ENCODE measurements at places on chromosomes 7 and 10. TPM values are rescaled to one million over a fixed set of nuclear protein-coding genes. Genes with fewer than 3 reads are reported as not detected.

DNA sequence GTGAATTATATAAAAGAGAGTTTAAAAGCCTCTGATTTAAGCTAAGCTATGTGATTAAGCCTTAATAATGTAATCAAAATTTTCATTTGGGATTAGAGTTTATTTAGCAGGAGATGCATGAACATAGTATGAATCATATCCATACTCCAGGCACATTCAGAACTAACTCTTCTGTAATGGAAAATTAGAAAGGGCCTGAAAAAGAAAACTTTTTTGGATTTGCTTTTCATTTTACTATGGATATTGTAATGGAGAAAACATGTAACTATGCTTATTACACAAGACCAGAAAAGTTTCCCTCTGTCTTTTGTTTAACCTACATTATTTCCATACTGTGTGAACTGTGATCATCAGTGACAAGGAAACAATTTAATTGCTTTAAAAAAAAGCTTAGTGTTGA is 22.0 kb downstream of the TES start:
- DNase-seq: peak; percentile 41

DNA sequence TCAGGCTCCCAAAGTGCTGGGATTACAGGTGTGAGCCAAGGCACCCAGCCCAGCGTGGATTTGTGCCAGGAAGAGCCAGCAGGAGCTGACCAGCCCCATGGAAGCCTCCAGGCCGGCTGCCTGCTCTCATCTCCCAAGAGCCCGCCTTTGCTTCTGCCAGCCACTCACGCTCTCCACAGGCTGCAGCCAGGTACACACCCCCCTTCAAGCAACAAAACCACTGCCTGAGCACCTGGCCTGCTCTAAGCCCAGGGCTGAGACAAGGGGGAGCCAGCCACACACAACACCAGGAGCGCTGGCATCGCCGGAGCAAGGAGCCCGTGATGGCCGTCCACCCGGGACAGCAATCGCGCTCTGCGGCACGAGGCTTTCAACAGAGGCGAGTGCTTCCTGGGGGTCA is 34.5 kb downstream of the MAD1L1 start:
- no peak for DNase-seq

DNA sequence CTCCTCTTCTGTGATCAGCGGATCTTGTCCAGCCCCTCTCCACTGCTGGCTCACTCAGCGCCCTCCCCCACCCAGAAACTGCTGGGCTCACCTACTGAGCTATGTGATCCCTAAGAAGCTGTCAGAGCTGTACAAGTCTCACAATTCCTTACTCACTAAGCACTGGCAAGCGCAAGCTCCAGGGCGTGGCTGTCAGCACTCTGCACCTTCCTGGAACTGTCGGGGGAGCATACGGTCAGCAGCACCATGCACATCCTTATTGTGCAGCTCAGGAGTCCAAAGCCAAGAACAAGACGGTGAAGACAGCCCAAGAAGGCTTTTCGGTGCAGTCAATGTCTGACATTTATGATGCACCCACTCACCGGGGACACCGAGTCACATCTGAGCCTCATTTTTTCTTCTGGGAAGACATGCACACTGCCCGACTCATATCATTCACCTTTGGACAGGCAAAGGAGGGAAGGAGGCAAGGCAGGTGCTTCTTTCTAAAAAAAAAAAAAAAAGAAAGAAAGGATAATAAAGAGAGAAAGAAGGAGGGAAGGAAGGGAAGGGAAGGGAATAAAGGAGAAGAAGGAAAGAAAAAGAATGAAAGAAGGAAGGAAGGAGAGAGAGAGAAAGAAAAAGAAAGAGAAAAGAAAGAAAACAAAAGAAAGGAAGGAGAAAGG is 56.3 kb downstream of the ASB13 start:
- DNase-seq: no peak

The FERD3L gene
- not detected for total RNA-seq

GRCh38 chr7:1257863-1258262 is 25.2 kb downstream of the UNCX start:
- DNase-seq: no peak

GRCh38 chr10:130045801-130046321 is 64.8 kb downstream of the C10orf143 start:
- no peak for DNase-seq

DNA sequence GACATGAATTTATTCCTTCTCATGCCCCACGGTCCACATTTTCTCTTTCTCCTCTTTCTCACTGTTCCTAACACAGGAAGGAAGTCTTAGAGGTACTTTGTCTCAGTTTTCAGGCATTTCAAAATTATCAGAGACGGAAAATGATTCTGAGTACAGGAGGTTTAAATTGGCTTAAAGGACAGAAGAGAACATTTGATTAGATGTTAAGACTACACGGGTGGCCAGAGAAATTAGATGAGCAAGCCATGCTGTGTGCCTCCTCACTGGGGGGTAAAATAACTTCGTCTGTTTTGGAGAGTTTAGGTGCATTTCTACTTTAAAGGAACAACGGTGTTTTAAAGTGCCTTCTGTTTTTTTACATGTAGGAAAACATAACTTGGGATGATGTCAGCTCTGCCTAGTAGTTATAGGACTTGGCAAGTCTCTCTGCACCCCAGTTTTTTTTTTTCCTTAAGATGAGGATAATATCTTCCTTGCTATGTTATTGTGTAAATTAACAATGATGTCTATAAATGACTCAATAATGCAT is 66.9 kb downstream of the MCMBP start:
- no peak for DNase-seq

DNA sequence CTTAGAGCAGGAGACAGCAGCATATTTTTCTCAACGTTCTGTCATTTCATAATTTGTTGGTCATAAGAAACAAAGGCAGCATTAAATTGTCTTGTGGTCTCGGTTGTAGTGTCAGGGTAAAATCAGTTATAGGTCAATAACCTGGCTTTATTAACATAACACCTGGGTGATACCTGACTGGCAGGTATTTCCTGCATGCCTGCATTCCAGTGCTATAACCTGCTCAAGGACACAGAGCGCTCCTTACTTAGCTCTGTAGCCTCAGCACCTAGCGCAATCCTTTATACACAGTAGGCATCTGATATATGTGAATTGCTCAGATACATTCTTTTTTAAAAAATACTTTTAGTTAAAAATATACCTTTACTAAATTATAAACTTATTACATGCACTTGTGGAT is 38.9 kb upstream of the PRKG1 start:
- DNase-seq: no peak

GRCh38 chr10:101351477-101351876 is 2.5 kb upstream of the BTRC start:
- no peak for DNase-seq

The FANK1 gene
- total RNA-seq: 3.2 TPM

The PTPRN2 gene
- 3.1 TPM for total RNA-seq

DNA sequence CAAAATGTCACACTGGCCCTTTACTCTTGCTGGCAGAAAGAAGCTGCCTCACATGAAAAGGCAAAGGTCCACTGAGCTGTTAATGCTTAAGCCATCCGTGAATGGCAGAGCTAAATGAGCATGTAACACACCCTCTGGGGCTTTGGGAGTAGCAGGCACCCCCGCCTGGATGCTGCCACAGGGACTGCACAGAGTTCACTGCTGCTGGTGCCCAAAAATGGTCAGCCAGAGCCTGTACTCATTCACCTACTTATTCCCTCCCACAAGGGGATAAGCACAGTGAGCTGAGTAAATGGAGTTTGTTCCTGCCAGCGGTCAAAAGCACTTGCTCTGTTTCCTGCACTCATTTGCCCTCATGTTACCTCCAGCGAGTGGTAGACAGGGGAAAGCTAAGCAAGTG is 374.0 kb upstream of the STEAP1 start:
- DNase-seq: no peak

The NEURL1 gene
- 46.2 TPM for total RNA-seq

DNA sequence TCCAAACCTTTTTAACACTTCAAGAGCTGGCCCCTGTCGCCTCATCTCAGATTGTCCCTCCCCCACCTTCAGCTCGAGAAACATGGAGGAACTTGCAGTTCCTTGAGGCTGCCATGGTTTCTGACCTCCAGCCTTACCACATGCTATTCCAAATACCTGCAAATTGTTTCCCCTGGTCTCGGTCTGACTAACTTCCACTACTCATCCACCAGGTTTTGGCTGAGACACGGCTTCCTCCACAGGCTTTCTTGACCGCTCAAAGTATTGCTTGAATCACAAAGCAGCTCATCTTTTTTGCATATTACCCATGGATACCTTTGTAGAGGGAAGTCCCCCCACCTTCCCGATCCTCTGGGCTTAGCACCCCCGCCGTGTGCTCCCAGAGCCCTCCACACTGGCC is 5.2 kb upstream of the SAMD8 start:
- DNase-seq: no peak

- no peak for DNase-seq
Observed at GRCh38 chr7:14604606-14605005, 297.9 kb downstream of the DGKB start.

GRCh38 chr10:59880971-59881510 is 25.3 kb downstream of the CCDC6 start:
- no peak for DNase-seq

GRCh38 chr10:99279626-99280111 is 44.0 kb upstream of the HPSE2 start:
- peak; percentile 82 for DNase-seq

- peak; percentile 72 for DNase-seq
Observed at GRCh38 chr7:101378751-101379174, 16.1 kb downstream of the COL26A1 start.

DNA sequence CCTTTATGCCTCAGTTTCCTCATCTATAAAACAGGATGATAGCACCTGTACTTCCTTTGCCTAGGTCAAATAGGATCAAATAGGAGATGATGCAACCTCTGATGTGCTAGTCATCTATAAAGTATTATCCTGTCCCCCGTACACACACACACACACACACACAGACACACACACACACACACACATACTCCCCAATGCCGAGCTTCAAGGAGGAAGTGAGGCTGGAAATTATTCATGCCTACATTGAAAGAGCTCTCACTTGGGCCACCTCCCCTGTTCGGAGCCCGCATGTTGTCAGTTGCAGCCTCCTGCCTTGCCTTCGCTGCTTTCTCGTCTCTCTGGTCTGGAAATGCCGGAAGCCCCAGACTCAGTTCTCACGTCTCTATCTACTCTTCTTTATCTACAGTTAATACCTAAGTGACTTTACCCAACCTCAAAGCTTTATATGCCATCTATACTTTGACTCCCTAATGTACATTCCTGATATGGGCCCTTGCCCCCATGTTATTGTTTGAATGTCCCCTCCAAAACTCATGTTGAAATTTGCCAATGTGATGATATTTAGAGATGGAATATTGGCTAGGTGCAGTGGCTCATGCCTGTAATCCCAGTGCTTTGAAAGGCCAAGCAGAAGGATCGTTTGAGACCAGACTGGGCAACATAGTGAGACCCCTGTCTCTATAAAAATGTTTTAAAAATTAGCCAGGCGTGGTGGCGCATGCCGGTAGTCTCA is 6.9 kb upstream of the UBE2H start:
- no peak for DNase-seq

The ZNF32 gene
- 29.4 TPM for total RNA-seq

DNA sequence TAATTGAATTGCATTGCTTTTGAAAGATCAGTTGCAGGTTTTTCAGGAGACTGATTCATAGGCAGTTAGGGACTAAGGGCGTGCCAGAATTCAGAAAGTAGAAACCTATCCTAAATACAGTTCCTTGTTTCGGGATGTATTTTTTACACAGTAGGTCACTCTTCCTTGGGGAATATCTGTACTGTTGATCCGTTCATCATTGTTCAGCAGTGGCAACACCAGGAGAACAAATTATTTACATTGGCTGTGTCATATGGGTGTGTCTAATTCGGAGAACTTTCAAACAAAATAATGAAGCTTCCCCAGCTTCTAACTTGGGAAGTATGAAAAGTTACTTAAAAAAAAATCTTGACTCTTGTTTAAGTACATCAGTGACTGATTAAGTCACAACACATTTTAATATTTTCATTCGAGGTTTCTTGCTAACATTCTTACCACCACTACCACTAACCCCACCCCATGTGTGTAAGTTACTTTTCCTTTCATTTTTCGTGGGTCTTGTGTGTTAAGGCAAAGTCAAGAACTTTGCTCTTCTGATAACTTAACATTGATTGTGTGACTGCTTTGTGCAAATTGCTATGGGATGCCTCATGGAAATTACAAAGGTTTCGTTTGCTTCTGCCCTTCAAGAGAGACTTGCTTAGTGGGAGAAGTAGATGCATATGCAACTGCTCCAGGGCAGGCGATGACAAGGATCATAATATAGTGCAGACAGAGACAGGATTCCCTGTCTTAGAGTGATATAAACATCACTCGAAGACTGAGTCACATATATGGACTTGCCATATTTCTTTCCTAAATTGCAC is 43.8 kb upstream of the RPA3 start:
- DNase-seq: peak; percentile 57
